Kasumi-1 (cell line): ENCODE measurements at places on chromosomes 3 and 15.

DNA sequence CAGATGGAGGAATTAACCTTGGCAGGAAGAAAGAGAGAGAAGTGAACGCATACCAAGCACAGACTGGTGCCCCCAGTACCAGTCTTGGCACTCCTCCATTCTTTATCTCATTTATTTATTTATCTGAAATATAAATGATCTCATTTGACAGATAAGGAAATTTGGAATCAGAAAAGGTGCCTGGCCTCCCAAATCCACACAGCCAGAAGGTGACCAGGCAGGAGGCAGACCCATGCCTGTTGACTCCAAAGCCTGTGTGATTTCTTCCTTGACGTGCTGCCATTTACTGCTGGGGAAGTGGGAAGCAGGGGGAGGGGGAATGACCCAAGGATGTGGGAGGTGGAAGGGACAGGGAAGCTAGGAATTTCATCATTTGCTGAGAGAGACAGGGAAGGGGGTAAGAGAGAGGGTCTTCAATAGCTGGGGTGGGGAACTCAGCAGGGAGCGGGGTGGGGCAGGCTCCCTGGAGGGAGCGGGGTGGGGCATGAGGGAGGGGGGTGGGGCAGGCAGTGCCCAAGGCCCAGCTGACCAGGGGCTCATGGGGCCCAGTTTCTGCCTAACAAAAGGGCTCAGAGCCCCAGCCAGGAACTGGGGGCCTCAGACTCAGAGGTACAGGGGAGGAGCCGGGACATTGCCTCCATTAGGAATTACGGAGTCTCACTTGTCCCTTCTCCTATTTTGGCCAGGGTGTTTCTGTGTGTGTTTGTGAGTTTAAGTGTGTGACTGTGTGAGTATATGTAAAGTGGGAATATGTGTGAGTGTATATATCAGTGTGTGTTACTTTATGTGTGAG lies 63.0 kb downstream of the MINAR1 start:
- DNase-seq = no peak

GRCh38 chr3:29805757-29806156 lies 524.9 kb downstream of the RBMS3 start:
- DNase-seq = no peak

DNA sequence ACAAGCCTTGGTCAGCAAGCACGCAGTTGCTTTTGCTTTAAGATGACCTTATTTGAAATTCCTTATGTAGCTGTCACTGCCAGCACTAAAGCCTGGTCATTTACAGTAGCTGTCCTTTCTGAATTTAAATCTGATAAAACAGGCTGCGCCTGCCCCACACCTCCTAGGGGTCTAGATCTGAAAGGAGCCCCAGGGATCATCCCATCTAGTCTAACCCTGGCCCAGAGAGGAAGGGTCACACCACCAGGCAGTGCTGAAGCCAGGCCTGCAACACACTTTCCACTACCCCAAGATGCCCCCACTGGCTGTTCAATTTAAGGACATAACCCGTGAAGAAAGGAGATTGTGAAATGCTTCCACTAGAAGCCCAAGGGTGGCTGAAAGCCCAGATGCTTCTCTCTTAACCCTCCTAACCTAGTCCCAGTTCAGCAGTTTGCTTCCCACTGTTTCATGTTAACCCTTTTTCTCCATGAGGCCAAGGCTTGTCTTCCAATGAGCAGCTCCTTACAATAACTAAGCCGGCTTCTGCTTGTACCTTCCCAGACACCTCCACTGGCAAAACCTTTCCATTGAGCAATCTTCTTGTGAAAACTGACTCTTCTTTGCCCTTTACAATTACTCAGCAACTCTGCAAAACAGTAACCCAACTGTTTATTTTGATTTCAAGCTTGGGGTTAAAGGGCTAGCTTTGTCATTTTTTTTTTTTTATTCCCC lies 198.9 kb upstream of the LPP start:
- DNase-seq = peak; percentile 41

DNA sequence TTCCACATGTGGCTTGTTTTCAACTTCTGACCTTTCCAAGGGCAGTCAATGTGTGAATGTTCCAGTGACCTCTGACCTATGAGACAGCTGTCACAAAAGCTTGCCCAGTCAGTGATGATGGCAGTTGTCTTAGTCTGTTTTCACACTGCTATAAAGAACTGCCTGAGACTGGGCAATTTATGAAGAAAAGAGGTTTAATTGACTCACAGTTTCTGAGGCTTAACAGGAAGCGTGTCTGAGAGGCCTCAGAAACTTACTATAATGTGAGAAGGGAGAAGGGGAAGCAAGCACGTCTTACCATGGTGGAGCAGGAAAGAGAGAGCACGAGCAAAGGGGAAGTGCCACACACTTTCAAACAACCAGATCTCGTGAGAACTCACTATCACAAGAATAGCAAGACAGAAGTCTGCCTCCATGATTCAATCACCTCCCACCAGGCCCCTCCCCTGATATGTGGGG lies 95.6 kb downstream of the ECT2 start:
- DNase-seq = peak; percentile 64

DNA sequence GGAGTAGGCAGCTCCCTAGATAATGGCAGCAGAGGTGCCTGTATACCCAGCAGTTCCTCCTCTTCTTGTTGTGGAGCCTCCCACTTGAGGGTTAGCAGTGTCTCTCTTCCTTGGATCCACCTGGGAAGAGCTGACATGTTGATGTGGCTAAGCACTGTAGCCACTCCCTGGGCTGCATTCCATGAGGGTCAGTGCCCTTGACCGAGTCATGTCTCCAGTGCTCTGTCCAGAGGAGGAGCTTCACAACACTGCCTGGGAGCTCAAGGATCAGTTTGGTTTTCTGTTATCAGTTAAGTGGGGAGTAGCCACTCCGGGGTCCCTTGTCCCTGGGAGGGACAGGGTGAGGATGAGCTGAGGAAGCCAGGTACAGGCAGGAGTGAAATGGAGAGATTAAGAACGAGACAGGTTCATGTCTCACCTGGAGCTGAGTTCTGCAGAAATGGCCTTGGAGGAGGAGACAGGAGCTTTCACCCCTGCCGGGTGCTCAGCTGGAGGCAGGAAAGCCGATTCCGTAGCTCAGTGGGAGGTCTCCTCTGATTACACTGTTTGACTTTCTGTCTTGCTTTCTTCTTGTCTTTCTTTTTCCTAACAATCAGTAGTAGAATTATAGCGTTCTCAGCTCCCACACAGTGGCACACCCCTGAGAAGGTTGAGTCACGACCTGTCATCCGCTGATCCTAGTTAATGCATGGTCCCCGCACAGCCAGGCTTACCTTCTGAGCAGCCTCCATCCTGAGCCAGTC lies 57.9 kb upstream of the SEC22A start:
- DNase-seq = no peak

- peak; percentile 24 for DNase-seq
Measured at GRCh38 chr3:58588030-58588614, 10.9 kb upstream of the FAM107A start.

DNA sequence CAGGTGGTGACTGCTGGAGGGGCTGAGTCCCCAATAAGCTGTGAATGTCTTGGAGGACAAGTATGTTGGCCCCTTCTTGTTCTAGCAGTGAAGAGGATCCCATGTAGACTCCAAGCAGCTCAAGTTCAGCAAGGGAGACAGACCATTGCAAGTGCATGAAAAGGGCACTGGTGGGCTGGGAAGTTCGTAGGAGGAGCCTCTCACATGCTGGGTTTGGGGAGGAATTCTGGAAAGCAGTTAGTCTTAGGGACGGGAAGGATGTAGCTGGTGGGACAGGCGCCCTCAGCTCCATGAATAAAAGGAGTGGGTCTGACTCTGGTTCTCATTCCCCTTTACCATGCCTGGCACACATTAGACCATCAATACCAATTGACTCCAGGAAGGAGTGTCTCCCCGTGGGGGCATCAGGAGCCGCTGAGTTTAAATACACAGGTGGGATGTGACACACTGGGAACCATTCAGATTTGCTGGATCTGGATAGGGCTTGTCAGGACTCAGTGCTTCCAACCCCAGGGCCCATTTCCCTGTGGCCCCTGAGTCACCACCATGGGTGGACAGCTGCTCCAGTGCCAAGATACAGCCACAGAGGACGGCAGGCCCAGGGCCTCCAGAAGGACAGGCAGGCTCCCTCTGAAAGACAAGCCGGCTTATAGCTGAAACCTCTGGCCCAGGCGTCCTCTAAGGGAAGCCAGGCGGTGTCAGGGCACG lies 552 bp upstream of the XYLB start:
- no peak for DNase-seq

DNA sequence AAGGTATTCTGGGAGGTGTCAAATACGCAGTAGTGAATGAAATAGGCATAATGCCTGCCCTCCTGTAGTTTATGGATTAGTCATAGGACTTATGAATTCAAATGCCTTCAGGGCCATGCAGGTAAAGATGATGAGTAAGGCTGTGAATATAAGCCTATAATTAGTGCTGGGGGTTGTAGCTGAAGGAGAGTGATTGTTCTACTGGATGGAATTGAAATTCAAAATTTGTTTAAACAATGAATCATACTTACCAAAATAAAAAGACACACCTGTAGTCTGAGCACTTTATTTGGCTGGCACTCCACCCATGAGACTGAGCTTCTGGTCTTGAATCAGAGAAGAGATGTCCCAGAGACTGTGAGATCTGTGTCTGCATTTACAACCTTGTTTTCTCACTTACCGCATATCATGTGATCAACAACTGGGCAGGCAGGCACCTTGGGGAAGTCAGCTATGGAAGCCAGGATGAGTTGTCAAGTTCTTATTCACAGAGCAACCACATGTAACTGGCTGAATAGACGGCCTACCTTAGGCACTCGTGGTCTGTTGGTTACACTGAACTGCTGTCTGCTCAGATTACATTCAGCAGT lies 291.8 kb downstream of the NAALADL2 start:
- DNase-seq = no peak

DNA sequence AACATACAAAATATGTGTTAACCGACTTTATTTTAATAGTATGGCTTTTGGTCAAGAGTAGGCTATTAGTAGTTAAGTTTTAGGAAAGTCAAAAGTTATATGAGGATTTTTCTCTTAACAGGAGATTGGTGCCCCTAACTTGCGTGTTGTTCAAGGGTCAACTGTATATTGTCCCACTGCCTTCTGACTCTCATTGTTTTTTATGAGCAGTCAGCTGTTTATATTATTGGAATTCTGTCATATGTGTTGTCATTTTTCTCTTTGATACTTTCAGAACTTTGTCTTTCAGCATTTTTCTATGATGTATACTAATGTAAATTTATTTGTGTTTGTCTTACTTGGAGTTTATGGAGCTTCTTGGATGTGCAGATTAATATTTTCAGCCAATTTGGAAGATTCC lies 142.1 kb upstream of the CMC1 start:
- DNase-seq = no peak

DNA sequence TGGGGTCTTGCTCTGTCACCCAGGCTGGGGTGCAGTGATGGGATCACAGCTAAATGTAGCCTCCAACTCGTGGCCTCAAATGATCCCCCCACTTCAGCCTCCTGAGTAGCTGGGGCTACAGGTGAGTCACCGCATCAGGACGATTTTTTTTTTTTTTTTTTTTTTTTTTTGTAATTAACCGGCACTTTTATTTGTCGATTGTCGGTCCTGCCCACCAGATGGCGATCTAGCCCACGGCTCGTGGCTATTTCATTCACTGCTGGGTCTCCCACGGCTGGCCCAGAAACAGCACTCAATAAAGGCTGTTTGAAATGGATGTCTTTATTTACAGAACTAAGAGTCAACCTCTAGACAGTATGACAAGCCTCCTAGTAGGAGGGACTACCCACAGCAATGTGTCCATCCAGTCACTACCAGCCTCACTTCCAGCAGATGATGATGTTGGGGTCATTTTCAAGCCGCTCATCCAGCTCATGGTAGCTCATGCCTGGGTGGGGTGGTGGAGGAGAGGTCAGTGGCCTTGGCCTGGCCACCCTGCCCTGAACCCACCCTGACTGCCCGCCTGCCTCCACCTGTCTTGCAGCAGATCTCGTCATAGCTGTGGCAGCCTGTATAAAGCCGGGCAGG lies 1.8 kb upstream of the ZMYND10 start:
- peak; percentile 49 for DNase-seq

DNA sequence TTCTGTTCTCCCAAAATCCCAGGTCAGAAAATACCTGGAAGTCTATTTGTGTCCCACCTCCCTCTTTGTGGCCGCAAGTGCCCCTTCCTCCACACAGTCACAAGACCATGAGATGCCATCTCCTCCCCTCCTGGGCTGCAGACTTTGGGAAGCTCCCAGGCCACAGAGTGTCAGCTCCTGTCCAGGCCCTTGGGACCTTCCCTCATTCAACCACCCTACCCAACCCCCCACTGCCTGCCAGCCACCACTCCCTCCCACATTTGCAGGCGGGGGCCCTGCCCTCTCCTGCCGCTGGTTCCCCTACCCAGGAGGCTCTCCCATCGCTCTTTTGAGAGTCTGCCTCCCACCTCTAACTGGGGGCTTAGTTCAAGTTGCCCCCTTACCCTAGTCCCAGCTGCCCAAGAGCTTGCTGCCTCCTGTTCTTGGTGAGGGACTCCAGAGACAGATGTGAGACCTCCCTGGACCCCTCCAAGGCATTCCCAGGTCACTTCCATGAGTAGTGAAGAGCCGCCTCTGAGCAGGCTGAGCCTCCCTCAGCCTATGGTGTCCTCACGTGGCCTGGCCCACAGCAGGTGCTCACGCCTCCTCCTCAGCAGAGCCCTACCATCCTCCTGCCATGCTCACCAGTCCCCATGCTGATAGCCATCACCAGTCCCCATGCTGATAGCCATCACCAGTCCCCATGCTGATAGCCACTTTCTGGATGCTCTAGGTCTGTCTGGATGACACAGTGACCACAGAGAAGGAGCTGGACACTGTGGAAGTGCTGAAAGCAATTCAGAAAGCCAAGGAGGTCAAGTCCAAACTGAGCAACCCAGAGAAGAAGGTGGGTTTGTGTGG lies 15.9 kb upstream of the STAB1 start:
- no peak for DNase-seq

DNA sequence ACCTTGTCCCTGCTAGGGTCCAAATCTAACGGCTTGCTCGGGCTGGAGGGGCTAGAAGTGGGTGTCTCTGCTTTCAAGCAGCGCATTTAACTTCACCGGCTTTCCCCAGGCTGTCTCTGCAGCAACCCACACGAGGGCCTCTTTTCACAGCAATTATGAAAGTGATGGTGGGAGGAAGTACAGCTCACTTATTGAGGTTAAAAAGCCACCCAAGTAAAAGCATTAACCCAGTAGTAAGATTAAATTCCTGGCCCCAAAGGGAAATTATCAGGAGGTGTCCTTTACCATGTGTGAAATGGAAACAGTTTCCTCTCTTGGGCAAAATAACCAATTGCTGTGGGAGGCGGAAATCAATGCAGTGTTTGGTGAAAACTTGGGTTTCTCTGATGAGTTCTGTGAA lies 41.1 kb downstream of the NGRN start:
- DNase-seq = peak; percentile 12

GRCh38 chr3:99186016-99186415 lies 284.5 kb upstream of the DCBLD2 start:
- no peak for DNase-seq

DNA sequence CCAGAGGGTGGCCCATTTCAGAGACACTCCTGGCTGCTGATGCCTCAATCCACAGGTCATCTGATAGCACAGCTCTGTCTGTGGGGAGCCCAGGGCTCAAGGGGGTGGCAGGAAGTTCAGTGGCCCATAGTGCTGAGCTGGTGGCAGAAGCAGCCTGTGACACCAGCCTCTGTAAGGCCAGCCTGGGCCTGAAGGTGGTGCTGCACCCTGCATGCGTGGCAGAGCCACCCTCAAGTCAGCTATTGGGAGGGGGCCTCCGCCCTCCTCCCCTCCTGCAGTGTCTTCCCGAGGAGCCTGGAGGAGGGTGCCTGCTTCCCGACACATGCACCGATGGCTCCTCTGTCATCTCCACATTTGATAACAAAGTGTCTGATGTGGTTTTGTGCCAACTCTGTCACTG lies 3.0 kb downstream of the PLA1A start:
- DNase-seq = peak; percentile 26
